ENCODE measurements at places on chromosomes 13 and 19.

DNA sequence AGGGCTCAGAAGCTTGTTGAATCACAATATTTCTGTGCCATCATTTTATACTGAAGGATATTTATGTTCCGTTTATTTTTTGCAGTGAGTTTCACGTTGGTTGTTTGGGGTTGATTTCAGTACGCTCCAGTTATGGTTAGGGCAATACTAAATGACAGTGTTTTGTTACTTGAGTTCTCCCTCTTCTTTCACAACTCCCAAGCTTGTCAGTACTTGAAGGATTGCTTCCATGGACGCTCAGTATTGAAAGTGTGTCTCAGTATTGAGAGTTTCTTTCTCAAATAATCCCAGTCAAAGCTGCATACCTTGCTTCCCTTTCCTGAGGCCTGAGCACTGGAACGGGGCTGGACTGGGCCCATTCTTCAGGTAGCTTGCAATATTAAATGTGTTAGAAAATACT lies 38.9 kb downstream of the LACC1 start:
- DNase-seq, result no peak

DNA sequence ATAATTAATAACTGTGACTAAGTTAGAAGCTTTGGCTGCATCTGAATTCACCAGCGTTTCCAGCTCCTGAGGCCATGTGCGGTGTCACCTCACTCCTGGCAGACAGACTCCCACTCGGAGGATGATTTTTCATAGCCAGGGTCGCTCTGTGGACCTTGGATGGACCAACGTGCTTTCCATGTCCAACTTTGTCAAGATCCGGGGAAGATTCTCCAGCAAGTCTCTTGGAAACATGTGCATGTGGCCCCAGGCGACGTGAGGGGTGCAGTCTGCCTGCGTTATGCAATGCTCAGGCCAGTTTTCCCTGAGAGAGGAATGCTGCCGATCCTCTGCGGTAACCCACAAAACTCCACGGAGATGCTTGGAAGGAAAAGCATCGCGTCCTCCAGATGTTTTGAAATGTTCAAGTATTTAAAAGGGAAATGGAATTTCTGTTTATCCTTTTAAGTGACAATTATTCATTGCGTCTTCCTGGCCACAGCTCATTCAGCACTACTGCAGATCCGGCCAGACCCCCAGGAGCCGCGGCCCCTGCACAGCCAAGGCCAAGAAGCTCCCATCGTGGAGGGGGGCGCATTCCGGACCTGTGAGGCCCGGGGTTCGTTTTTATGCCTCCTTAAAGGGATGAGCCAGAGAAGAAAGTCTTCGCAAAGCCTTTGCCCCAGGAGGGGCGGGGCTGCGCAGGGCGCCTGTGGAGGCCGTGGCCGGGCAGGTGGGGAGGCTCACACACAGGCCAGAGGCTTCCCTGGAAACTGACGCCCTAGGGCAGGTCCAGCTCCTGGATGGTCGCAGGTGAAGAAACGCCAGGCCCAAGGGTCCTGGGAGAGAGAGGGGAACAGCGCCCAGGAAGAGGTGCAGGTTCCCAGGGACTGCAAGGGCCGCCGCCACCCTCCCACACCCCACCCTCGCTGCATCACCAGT lies 46.0 kb downstream of the C13orf46 start:
- DNase-seq, result peak; percentile 100

DNA sequence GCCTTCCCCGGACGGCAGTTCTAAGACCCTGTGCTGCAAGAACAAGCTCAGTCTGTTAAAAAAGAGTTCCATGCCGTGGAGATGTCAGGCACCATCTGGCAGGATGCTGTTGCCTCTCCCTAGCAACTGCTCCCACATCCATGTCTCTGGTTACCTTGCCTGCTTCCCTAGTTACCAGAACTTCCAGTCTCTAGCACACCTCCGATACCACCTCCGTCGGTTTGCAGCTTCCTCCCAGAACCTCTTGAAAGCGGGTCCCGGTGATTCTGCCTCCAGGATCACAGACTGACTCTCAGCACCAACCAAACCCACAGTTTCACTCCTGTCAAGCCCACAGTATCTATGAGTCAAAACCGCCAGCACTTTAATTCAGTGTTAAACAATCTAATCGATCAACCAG lies 55.4 kb downstream of the KCTD12 start:
- no peak for DNase-seq

DNA sequence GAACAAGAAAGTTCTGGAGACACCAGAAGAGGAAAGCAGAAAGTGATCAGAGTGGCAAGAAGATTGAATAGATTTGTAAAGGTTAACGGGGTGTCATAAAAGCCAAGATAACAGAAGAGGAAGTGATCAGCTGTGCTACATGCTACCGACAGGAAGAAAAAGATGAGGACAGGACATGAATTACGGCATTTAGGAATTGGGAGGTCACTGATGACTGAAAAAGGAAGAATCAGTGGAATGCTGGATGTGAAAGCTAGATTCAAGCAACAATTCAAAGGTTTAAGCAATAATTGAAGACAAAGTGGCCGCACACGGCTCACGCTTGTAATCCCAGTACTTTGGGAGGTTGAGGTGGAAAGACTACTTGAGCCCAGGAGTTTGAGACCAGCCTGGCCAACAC lies 15.1 kb downstream of the ZNF160 start:
- no peak for DNase-seq

Measured in fibroblast of upper back skin (primary cell).